ENCODE measurements at places on chromosomes 1 and 21.

GRCh38 chr1:40784141-40784770, 669 bp downstream of the KCNQ4 start:
- DNase-seq = no peak

GRCh38 chr1:240965581-240966091, 353.7 kb upstream of the GREM2 start:
- DNase-seq = no peak

DNA sequence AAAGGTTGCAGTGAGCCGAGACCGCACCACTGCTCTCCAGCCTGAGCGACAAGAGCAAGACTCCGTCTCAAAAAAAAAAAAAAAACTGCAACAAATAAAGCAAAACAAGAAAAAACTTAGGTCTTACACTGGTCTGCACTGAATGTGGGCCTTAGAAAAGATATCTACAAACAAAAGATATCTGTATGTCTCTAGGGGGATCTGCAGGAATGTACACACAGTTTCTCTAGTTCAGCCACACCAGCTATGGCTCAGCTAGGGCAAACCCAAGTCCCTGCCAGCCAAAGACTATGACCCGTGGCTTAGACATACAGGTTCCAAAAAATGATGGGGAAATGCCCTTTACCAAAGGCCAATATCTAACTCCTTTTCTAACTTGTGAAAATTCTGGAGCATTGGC, 202.4 kb upstream of the KAZN start:
- DNase-seq = no peak

GRCh38 chr1:95532335-95532734, 298.3 kb downstream of the RWDD3 start:
- no peak for DNase-seq

DNA sequence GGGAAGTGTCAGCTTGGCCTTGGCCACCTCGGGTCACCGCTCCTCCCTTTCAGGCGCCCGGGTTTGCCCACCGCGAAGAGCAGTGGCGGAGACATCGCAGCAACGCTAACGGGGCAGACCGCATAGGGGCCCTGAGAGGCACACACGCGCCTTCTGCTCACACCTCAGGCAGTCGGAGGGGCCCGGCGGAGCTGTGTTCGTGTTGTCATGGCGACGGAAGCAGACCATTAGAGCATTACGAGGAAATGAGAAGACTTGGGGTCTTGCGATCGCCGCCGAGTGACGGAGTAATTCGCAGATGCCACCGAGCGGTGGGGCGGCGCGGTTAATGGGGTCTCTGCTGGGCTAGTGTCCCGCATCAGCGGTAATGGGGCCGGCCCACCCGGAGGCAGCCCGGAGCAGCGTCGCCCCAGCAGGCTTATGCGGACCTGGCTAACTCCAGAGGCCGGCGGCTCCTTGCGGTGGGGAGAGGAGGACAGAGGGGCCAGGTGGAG, 144.1 kb downstream of the TNR start:
- no peak for DNase-seq

DNA sequence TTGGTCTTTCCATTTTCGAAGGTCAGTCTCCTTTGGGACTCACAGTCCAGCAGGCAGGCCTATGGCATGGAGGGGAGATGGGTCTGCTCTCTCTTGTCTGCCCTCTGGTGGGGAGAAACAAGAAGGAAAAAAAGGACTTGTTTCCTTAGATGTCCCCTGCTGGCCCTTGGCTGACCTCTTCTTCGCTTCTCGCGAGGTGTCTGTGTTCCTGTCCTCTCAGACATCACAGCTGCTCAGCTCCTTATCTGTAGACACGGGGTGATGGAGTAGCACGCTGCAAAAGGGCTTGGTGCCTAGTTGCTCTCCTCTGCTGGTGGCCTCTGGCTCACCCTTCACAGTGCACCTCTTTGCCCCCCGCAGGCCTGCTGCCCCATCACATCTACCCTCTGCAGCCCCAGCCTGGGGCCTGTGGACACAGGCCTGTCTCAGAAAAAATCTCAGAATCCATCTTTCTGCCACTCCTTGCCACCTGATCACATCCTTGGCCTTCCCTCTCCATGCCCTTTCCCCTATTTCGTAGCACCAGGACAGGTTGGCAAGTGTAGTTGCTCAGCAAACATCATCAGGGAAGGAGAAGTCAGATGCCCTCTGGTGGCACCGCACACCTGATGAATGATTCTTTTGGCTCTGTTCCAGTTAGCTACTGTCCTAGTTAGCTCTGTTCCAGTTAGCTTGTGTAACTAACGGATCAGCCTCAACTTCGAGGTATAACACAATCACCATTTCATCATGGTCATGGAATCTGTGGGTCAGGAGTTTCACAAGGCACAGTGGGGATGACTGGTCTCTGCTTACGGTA, 18.7 kb upstream of the AK2 start:
- DNase-seq = peak; percentile 52

DNA sequence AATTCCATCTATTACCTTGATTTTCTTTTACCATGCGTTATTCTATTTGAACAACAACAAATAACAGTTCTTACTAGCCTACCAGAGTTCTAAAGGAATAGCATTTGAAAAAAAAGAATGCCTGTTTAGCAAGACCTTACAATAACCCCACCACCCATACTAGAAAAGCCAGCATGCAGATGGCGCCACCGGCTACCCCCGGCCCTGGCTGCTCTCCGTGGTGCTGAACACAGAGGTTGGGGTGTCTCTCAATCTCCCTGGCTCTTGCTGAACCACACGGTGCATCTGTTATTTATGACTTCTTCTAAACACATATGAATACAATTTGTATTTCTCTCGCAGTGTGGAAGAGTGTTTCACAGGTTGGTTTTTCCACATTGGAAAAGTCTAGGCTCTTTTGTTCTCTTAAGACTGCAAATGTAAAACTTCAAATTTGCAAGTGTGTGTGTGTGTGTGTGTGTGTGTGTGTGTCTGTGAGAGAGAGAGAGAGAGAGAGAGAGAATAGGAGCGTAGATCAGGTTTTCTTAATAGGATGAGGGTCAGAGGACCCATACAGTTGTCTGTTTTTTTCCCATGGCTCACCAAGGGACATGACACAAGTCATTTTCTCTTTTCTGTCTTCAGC, 13.6 kb downstream of the GRIK3 start:
- no peak for DNase-seq

DNA sequence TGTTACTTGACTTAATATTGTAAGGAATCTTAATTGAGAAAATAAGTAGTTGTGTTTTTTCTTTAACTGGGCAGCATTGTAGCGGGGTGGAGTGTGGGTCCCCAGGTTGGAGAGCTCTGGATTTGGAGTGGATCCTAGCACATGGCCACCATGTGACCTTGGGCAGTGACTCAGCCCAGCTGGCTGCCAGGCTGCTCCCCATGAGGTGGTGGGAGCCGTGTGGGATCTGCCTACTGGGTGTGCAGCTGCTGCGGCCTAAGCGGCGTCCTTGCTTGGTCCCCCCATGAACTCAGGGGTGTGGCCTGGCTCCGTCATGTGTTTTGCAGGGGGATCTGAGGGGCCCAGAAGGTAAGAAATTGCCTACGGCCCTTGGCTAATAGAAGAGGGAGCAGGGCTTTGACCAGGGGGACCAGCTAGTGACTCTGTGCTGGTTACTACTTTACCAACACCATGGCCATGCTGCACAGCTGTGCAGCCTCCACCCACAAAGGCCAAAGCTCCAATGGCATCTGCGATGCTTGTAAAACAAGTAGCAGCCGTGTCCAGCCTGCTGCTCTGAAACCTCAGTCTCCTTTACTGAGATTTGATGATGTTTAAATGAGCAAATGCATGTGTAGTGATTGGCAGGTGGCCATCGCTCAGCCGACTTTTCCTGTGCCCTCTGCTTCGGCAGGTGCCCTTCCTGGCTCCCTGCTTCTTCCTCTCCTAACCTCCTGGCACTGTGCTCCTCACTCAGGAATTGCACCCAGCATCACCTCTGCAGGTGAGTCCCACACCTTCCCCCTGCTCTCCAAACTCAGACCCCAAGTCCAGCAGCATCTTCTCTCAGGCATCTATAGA, 68.3 kb downstream of the ADARB1 start:
- DNase-seq = no peak

- peak; percentile 12 for DNase-seq
These were observed 9.9 kb upstream of the SPRR4 start for GRCh38 chr1:152960452-152961044.

DNA sequence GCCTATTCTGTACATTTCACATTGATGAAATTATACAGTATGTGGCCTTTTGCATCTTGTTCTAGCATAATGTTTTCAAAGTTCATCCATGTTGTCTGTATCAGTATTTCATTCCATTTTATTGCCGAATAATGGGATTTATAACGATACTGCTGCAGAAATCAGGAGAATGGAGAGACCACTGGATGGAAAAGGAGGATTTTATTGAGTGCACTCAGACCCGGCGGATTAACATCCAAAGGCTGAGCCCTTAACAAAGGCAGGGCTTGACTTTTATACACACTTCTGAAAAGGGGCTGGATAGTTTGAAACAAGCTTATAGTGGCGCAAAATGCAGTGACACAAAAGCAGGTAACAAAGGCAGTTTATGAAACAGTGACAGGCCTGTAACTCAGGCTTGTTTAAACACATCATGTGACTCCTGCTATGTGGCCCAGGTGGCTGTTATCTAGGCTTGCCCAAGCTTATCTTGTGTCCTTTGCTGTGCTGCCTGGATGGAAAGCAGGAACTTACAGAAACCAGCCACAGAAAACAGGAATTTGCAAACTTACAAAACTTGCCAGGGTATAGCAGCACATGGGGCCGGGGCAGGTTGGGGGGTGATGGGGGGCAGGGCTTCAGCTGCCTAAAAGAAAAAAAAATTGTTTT, 32.8 kb upstream of the KCNJ15 start:
- DNase-seq = no peak

DNA sequence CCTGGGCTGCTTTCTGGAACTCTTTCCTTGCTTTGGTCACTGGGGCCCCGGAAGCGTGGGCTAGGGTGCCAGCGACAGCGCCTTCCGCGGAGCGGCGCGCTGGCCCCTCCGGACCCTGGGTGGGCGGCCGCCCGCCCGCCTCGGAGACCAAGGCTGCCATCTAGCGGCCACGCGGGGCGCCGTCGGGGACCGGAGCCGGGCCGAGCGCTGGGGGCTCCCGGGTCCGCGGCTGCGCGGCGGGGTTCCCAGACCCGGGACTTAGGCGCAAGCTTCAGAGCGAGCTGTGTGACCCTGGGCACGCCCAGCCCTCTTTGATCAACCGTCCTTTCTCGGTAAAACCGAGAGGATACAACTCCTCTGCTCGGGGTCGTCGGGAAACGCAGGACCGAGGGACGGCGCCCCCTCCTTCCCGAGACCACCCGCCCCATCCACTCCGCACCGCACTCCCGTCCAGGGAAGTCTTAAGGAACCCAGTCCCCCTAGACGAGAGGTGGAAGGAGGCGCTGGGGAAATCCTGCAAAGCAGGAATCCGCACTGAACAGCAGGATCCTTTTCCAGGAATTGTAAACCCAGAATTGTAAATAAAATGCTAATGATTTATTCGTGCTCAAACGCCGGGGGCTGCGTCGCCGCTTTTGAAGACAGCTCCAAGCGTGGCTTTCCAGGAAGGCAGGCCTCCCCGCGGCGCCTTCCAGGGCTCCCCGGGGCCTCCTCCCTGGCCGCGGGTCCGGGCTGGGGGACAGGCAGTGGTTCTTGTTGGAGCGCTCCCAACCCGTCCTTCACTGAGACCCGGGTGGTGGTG, 41.2 kb downstream of the RRAGC start:
- DNase-seq = no peak

- DNase-seq = no peak
These were observed 18.9 kb downstream of the RUSC1 start for GRCh38 chr1:155339515-155340097.

- no peak for DNase-seq
These were observed 45.5 kb downstream of the TNNT2 start for GRCh38 chr1:201332021-201332420.

GRCh38 chr1:1539310-1540089, 924 bp downstream of the TMEM240 start:
- no peak for DNase-seq

GRCh38 chr1:48164571-48164970, 57.9 kb upstream of the SLC5A9 start:
- DNase-seq = no peak

GRCh38 chr1:190244406-190244805, 233.3 kb downstream of the BRINP3 start:
- no peak for DNase-seq

GRCh38 chr1:9289090-9289534, 3.6 kb upstream of the SPSB1 start:
- DNase-seq = peak; percentile 17

GRCh38 chr1:211571998-211572397, 7.0 kb downstream of the SLC30A1 start:
- DNase-seq = no peak

DNA sequence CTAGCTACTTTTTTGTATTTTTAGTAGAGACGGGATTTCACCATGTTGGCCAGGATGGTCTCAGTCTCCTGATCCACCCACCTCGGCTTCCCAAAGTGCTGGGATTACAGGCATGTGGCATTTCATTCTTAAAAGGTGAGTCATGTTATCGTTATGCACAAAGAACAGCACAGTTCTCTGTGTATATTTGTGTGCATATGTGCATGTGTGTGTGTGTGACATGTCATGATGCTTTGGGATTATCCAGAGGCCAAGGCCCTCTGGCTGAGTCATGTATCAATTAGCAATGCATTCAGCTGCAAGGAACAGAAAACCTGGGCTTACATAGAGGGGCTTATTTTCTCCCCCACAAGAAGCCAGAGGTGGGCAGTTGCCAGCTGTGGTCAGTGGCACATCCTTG, 301.7 kb upstream of the KAZN start:
- DNase-seq = no peak

DNA sequence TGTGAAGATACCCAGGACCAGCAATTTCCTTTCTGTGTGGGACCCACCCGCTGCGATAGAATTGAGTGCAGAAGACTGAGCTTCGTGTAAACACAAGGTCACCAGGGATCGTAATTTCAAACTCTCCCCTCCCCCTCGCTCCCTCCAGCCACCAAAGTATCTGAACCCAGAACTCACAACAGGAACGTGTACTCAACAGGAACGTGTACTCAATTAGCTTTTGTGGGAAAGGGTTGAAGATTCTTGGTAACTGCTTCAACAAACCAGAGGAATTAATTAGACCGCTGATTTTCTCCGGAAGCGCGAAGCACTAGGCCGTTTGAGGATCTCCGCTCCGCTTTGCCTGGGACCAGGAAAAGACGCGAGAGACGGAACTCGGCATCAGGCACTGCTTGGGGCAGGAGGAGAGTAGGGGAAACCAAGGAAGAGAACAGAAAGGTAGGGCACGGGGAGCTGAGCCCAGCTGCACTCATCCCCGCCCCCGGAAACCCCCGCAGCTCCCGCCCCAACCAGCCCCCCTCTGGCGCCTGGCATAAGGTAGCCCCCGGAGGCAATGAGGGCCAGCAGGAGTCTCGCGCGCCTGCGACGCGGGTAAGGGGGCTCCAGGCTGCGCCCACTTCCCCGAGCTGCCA, 453 bp downstream of the DRAM2 start:
- peak; percentile 74 for DNase-seq

DNA sequence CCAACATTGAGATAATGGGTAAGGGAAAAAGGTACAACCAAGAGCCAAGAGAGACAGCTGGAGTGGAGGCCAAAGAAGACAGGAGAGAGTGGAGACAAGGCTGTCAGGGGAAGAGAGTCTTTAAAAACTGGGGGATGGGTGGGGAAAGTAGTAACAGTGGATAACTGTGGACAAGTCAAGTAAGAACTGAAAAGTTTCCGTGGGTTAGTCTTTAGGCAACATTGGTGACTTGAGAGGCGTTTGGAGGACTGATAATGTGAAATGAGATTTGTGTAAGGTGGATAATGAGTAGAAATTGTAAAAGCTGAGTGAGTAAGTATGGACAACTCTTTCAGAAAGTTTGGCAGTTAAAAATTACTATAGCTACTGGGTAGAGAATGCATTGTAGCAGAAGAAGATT, 10.4 kb downstream of the PPP2R5A start:
- DNase-seq = no peak

Data from COR-L47 (cell line).